ENCODE measurements at places on chromosomes 7 and 10. TPM values are rescaled to one million over a fixed set of nuclear protein-coding genes. Genes with fewer than 3 reads are reported as not detected.

Gene POM121L12
- not detected for total RNA-seq

Gene SH2D4B
- total RNA-seq, result not detected

Gene CCDC186
- 10.1 TPM for total RNA-seq

Gene CTAGE4
- 0.12 TPM for total RNA-seq

Gene NACAD
- not detected for total RNA-seq

Gene CDHR3
- 2.1 TPM for total RNA-seq

Gene IFT22
- 33.0 TPM for total RNA-seq

Gene KAZALD1
- 36.1 TPM for total RNA-seq

Gene LRRC17
- total RNA-seq, result 0.30 TPM

Gene CISD1
- 71.7 TPM for total RNA-seq

Gene SLC16A12
- 0.10 TPM for total RNA-seq

Gene GPRIN2
- total RNA-seq, result not detected

Gene SLIT1
- total RNA-seq, result not detected

Gene ATOH7
- total RNA-seq, result not detected

Gene SPOCK2
- total RNA-seq, result 1.1 TPM
